ENCODE measurements at places on chromosomes 7 and 10. TPM values are rescaled to one million over a fixed set of nuclear protein-coding genes. Genes with fewer than 3 reads are reported as not detected.

The SFMBT2 gene
- 1.3 TPM for polyA plus RNA-seq

The BTBD16 gene
- not detected for polyA plus RNA-seq

The ENTPD1 gene
- 0.57 TPM for polyA plus RNA-seq

The CALML5 gene
- polyA plus RNA-seq: not detected

The CRHR2 gene
- 0.42 TPM for polyA plus RNA-seq

The C10orf67 gene
- 0.48 TPM for polyA plus RNA-seq

The IGF2BP3 gene
- 29.6 TPM for polyA plus RNA-seq

The ZNF107 gene
- 7.9 TPM for polyA plus RNA-seq

The FXYD4 gene
- not detected for polyA plus RNA-seq

The GPER1 gene
- polyA plus RNA-seq: not detected

The AHR gene
- polyA plus RNA-seq: 3.2 TPM

The CYP26C1 gene
- polyA plus RNA-seq: not detected

The AGR2 gene
- polyA plus RNA-seq: not detected

The RELN gene
- polyA plus RNA-seq: 169 TPM

The GATA3 gene
- not detected for polyA plus RNA-seq

The PLEKHS1 gene
- not detected for polyA plus RNA-seq

The ZMYND11 gene
- polyA plus RNA-seq: 121 TPM

The HOXA9 gene
- polyA plus RNA-seq: not detected

The FKBP9 gene
- 2.8 TPM for polyA plus RNA-seq

The CPEB3 gene
- polyA plus RNA-seq: 20.0 TPM

The CROT gene
- 20.6 TPM for polyA plus RNA-seq

The GDF10 gene
- 0.44 TPM for polyA plus RNA-seq

The NODAL gene
- polyA plus RNA-seq: 0.46 TPM

The SPAM1 gene
- not detected for polyA plus RNA-seq

The HMX2 gene
- polyA plus RNA-seq: not detected

The GPR158 gene
- polyA plus RNA-seq: 2.1 TPM

The LLCFC1 gene
- polyA plus RNA-seq: not detected

The CCAR1 gene
- polyA plus RNA-seq: 58.1 TPM

The HPSE2 gene
- polyA plus RNA-seq: not detected

The ANKRD30A gene
- not detected for polyA plus RNA-seq

The BET1 gene
- 49.6 TPM for polyA plus RNA-seq

The MRC1 gene
- polyA plus RNA-seq: 0.12 TPM

The TMEM176B gene
- polyA plus RNA-seq: 3.0 TPM

The PRKCQ gene
- 0.26 TPM for polyA plus RNA-seq

The SORCS1 gene
- 27.0 TPM for polyA plus RNA-seq

The CAV1 gene
- polyA plus RNA-seq: not detected

The MBL2 gene
- not detected for polyA plus RNA-seq

The CUZD1 gene
- polyA plus RNA-seq: not detected

The PALS2 gene
- polyA plus RNA-seq: 3.8 TPM

The PON1 gene
- not detected for polyA plus RNA-seq

The TEX47 gene
- polyA plus RNA-seq: not detected

The EMX2 gene
- polyA plus RNA-seq: 0.12 TPM

The ACHE gene
- polyA plus RNA-seq: 12.2 TPM

The CTBP2 gene
- 67.6 TPM for polyA plus RNA-seq

The CYTH3 gene
- polyA plus RNA-seq: 41.9 TPM

The LIPN gene
- not detected for polyA plus RNA-seq

Data from neural cell (in vitro differentiated cells).